Head of caudate nucleus (tissue), 42 donors: ENCODE measurements at places on chromosomes 1 and 21.

- no peak for DNase-seq
Measured at GRCh38 chr1:184152974-184153373, 101.4 kb downstream of the TSEN15 start.

GRCh38 chr1:234639961-234640360 is 30.0 kb upstream of the IRF2BP2 start:
- DNase-seq: no peak

DNA sequence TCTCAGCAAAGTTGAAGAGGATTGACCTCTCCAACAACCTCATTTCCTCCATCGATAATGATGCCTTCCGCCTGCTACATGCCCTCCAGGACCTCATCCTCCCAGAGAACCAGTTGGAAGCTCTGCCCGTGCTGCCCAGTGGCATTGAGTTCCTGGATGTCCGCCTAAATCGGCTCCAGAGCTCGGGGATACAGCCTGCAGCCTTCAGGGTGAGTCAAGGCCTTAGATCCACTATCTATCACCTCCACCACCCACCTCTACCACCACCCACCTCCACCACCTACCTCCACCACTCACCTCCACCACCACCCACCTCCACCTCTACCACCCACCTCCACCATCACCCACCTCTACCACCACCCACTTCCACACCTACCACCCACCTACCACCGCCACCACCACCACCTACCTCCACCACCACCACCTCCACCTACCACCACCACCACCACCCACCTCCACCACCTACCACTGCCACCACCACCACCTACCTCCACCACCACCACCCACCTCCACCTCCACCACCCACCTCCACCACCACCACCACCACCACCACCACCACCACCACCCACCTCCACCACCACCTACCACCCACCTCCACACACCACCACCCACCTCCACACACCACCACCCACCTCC is 5.8 kb downstream of the OPTC start:
- no peak for DNase-seq

GRCh38 chr1:158040323-158040722 is 46.9 kb downstream of the KIRREL1 start:
- no peak for DNase-seq

DNA sequence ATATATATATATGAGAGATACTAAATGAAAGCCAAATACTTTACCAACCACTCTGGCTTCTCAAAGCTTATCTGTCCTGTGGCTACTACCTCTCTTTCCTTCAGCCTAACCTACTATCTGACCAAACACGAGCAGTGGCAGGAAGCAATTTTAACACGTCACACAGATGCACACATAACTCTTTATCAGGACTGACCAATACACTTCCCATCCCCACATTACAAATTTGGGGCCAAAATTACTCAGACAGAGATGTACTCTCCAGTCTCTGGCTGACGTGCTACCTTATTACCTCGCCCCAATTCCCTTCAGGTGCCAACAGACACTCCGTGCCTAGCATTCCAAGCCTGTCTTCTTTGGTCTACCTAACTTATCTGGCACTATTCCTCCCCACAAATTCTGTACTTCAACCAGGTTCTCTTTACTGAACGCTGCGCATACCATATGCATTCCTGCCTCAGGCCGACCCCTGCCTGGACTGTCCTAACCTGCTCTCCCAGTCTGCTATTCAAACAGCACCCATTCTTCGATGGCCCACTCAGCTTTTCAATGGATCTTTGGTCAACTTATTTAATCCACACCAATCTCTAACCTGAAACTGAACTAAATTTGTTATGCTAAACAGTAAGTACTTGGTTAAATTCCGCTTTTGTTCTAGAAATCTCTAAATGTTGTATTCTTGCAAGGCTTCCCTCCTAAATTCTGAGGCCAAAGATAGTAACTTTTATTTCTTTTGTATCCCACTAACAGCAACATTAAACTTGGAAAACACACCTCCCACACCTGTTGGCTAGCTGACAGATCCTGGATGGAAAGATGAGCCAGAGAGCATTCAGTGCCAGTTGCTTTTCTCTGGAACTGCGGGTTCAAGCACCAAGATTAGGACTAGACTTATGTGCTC is 27.9 kb downstream of the RERE start:
- DNase-seq: no peak

- no peak for DNase-seq
Measured at GRCh38 chr1:182348961-182349747, 42.4 kb downstream of the GLUL start.

DNA sequence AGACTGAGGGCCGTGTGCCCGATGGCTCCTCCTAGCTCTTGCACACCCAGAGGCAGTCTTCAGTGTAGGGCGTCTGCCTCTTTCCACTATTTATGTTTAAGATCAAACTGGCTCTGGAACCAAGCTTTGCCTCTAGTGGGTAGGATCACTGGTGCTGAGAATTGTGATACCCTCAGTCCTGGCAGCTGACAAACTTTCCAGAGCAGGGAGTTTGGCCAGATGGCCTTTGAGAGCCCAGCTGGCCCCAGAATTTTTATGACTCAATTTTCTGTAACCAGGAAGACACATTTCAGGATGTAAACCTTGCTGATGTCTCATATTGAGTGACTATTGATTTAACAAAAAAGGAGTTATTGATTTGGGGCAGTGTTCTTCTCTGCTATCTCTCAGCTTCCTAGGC is 6.7 kb downstream of the COQ8A start:
- no peak for DNase-seq

GRCh38 chr1:205451202-205451601 is 4.6 kb downstream of the BLACAT1 start:
- no peak for DNase-seq

DNA sequence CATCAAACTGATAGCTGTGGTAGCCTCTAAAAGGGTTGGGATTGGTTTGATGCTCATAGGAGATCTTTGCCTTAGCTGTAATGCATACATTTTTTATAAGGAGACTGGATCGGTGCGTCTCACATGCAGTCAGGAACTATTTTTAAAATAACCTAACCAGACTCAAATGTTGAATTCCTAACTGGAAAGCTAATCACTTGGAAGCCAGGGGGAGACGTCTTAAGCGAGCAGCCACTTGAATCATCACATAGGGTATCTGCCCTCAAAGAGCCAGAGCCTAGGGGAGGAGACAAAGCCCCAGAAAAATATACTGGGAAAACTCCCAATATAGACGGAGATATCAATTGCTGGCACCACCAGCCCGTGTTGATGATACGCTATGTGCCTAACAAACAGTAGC is 61.7 kb upstream of the PUM1 start:
- no peak for DNase-seq

- no peak for DNase-seq
Measured at GRCh38 chr1:219771080-219771479, 157.3 kb downstream of the SLC30A10 start.

- DNase-seq: no peak
Measured at GRCh38 chr1:184438363-184438762, 51.5 kb downstream of the C1orf21 start.

DNA sequence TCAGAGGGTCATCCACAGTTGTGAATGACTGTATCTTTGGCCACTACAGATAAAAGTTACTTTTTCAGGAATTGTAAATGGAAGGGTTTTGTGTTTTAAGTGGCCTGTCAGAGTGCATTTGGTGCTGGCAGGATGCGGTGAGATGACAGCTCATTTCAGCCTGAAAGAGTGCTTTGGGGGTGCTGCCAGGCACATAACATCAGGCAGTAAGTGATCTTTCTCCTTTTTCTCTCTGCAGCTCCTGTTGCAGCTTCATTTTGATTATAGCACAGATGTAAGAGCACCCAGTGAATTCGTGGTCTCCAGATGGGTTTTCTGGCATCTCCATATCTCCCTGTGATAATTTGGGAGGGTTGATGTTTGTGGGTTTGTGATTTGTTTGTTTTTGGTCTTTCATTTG is 14.8 kb upstream of the FAM163A start:
- no peak for DNase-seq

DNA sequence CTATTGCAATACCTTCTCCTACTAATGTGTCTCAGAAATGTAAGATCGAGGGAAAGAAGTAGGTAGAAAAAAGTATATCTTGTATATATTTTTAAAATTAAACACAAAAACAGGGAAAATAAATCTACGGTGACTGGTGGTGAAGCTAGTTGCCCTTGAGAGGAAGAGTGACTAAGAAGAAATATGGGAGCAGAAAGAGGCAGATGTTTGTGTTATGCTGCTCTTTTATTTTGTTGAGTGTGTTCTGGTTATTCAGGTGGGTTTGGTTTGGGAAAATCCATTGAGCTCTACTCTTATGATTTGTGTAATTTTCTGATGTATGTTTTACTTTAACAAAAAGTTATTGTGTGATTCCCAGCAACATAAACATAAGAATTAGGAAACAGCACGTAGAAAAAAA is 444.9 kb upstream of the B3GALT2 start:
- DNase-seq: no peak

GRCh38 chr1:173423291-173423690 is 53.8 kb upstream of the PRDX6 start:
- no peak for DNase-seq

GRCh38 chr1:209324901-209325871 is 258.3 kb upstream of the CAMK1G start:
- DNase-seq: no peak

DNA sequence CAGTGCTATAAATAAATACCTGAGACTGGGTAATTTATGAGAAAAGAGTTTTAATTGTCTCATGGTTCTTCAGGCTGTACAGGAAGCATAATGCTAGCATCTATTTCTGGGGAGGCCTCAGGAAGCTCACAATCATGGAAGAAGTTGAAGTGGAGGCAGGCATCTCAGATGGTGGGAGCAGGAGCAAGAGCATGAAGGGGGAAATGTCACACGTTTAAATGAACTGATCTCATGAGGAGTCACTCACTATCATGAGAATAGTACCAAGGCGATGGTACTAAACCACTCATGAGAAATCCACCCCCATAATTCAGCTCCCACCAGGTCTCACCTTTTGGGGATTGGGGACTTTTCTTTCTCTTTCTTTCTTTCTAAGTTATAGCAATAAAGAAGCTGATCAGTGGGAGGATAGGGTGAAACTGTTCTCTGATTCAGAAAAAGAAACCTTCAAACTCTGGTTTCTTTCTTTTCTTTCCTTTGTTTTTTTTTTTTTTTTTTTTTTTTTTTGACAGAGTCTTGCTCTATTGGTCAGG is 17.1 kb upstream of the SPAG17 start:
- no peak for DNase-seq

GRCh38 chr1:91162613-91163012 is 140.8 kb upstream of the ZNF644 start:
- DNase-seq: no peak

- no peak for DNase-seq
Measured at GRCh38 chr1:43444151-43444828, 9.4 kb downstream of the HYI start.

- no peak for DNase-seq
Measured at GRCh38 chr1:10773376-10773775, 23.1 kb downstream of the CASZ1 start.

GRCh38 chr1:228884615-228885566 is 149.6 kb downstream of the RHOU start:
- no peak for DNase-seq

- DNase-seq: no peak
Measured at GRCh38 chr1:175602026-175602585, 141.3 kb downstream of the TNR start.

DNA sequence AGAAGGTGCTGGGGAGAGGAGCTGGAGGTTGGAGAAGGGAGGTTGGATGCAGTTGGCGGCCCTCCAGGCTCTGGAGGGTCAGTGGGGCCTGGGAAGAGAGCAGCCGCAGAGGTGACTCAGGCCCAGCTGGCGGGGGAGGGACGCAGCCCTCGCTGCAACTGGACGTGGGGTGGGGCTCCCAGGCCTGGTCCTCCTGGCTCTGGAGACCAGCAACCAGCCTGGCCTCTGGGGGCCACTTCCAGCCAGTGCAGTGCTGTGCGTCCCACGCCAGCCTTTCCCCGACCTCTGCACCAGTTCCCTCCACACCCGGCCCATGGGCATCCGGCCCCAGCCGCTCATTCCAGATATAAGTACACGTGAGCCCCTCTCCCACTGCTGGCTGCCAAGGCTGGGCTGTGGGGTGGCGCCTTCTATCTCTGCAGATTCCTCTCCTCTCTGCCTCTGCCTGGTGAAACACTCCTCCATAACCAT is 38.0 kb upstream of the COL18A1 start:
- DNase-seq: no peak

- DNase-seq: no peak
Measured at GRCh38 chr1:51829058-51829457, 49.5 kb downstream of the NRDC start.

DNA sequence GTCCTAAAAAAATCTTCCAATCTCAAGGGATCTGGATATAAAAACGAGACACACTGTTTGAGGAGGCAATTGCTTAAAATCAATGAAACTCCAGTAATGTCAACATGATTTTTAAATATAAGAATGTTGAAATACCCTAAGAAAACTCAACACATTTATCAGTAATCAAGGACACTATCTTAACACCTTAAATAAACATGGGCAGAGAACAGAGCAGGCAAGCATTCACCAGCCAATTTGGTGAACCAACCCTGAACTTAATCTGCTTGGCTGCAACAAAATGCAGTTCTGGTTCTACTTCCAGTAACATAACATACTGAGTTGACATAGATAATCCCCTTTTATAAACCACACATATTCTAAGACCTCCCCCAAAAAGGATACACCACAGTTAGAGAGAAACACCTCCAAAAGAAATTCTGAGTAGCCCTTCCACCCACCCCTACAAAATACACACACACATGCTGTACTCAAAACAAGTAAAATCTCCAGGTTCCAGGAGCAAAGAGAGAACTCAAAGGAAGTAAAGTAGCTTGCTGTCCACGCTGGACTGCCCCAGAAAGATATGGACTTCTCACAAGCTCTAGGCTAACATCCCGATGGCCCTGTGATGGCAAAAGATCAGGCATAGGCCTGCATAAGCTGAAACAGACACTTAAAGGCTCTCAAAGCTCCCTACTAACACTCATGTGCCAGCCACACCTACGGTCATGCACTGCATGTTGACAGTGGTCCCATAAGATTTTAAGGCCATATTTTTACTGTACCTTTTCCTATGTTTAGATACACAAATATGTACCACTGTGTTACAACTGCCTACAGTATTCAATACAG is 30.5 kb downstream of the TP53BP2 start:
- no peak for DNase-seq

DNA sequence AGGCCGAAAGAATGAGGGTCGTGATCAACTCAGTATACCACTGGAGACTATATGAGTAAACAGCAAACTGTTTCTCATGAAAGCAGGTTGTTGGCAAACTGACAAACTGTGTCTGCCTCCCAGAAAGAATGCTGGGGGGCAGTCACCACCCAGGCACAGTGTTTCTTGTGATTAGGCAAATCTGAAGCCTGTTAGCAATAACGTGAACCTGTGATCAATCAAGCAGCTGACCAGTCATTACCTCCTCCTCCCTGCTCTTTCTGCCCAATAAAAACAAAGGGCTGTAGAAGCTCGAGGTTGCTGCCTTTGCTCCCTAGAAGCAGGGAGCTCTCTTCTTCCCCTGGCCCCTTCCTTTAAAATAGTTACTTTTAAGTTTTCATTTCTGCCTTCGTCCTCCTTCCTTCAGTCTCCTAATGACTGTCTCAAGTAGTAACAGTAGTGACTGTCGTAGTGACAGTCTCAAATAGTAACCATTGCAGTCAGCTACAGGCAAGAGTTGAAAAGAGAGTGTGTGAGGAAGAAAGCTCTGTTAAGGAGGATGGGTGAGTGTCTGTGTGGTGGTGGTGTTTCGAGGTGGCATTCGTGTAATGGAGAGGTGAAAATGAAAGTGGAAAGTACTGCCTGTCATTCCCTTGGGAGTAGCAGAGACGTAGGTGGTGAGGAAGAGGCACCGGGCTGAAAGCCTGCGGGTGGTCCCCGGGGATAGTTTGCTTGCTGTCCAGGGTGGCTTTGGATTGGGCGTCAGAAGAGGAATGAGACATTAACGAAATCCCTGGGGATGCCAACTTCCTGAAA is 14.5 kb downstream of the HHAT start:
- DNase-seq: no peak

- DNase-seq: no peak
Measured at GRCh38 chr1:26429721-26430120, 2.4 kb upstream of the DHDDS start.
